ENCODE measurements at places on chromosomes 5 and 9.
A peak's percentile ranks its signal among the peaks of the same experiment; 100 is the strongest.

GRCh38 chr5:66877843-66878242 is 281.6 kb downstream of the MAST4 start:
- peak; percentile 37 for DNase-seq

DNA sequence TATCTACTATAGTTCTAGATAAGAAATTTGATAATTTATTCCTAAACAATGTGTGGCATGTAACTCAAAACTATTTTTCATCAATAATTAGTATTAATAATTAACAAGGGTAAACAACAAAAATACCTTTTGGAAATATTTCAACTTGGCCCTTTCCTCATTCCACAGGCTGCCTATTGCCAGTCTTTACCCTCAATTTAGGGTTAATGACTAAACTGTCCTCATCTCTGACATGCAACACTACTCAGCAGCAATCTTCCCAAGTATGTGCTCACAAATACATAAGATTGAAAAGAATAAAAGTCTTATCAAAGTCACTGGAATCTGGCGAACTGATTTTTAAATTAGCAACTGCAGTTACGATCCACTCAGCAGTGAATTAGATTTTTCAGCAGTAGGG is 153.6 kb downstream of the GLIS3 start:
- no peak for DNase-seq

GRCh38 chr9:10843151-10843550 is 230.3 kb upstream of the PTPRD start:
- no peak for DNase-seq

DNA sequence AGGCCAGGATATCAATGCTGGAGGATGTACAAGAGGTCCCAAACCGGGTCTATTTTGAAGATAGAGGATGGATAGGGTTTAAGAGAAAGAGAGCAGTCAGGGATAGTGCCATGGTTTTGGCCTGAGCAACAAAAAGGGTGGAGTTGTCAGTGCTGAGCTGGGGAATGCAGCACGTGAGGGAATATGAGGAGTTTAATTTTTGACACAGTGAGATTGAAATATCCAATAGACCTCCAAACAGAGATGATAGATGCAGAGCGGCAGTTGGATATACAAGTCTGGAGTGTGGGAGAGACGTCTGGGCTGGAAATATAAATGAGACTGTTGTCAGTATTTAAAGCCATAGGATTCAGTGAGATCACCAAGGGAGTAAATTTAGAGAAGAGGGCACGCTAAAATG is 136.7 kb upstream of the EFNA5 start:
- DNase-seq = no peak

GRCh38 chr5:76163111-76163628 is 80.0 kb downstream of the SV2C start:
- no peak for DNase-seq

- DNase-seq = no peak
Measured at GRCh38 chr9:17865881-17866280, 287.0 kb downstream of the SH3GL2 start.

DNA sequence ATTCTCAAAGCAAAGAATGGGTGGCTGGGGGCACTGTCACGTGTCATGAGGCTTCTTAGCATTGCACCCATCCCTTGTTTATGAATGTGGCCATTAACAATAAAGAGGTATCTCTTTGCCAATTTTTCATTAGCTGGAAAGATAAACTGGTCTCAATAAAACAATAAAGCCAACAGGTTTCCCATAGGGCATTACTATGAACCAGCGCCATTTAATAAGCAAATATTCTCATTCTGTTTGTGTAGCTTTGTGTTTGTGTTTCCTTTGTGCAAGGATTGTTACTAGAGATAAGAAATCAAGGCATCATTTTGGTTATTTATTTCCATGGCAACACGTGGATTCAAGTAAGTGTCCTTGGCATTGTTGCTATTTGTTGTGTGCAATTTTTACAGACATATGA is 37.6 kb upstream of the CAST start:
- DNase-seq = peak; percentile 18

DNA sequence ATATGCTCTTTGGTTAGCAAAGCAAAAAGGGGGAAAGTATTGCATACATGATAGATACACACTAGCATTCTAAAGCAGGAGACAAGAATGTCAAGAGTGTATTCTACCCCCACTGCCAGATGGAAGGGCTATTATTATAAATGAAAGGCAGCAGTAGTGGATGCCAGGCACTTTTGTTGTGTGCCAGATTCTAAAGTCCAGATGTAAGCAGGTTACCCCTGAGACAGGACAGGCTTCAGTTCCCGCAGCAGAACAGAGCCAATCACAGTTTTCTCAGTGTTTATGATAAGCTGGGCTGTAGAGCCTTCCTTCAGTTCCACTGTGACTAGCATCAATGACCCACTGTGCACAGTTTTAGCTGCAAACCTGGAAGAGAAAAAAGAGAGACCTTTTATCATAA is 226.6 kb upstream of the TBCA start:
- no peak for DNase-seq

DNA sequence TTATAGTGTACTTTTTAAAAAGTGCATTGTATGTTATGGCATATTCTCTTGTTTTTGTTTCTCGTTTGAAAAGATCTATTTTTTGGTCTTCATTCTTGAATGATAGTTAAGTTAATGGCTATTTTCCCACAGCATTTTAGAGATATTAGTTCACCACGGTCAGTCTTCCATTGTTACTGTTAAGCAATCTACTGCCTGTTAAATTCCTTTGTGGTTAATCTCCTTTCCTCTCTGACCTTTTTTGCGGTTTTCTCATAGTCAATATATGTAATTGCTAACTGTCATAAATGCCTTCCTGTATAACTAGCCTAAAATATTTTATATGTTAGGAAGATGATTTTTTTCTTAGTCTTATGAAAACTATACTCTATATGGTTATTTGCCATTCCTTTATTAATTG is 250.8 kb upstream of the FBXL7 start:
- DNase-seq = peak; percentile 91

DNA sequence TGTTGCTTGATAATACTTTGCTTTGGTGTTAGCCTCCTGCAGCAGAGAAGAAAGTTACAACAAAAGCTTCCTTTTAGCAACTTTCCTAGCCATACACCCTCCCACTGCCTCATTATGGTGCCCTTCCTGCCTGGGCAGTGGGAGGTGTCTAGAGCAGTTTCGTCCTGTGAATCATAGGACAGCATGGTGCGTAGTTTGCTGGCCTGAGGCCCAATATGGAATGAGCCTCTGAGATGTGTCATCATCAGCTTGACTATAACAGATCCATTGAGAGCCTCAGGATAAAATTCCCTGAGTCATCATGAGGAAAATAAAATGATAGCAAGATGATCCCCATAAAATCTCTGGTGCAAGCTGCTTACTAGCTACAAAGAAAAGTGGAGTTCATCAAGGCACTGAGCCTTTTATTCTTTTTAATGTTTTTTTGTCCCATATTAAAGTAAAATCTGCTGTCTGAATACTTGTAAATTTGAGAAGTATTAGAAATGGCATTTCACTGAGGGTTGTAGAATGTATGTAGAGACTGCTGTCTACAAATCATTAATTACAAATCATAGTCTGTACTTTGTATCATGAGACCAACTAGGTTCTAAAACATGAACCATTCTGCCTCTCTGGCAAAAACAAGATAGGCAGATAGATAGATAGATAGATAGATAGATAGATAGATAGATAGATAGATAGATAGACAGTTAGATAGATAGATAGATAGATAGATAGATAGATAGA is 303.0 kb upstream of the PDE4D start:
- peak; percentile 94 for DNase-seq

DNA sequence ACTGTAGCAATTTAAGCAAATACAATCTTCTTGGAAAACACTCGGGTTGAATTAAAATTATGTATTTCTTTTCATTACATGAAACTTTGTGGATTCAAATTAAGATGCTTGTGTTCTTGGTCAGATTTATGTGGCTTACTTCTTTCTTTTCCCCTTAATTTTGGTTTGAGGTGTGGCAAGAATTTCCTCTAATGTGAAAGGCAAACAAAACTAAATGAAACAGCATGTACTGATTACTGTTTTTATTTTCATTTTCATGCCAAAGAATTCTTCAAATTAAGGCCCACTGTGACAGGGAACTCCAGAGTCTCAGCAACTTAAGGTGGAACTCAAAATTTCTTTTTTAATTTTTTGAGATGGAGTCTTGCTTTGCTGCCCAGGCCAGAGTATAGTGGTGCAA is at the start of gene OMD:
Gene OMD (minus strand): TSS at position 132 of the 400 bp plus-strand sequence. CDS start 6,913 bp downstream, outside the sequence.
- DNase-seq = no peak

DNA sequence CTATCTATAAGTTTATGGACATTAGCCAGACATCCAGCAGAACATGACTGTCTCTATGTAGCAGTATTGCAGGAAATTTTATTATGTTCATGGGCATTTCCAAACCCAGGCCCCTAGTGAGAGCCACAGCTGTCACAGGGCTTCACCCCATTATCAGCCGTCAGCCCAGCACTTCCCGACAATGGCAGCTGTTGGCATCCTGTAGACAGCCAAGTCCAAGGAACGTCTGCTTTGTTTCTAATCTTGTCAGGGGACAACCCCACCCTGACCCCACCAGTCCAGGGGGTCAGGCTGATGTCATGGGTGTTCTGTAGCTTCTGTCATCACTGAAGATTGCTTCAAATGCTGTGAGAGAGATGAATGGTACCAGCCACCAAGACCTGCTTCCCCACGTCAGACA is 565.3 kb upstream of the BRINP1 start:
- DNase-seq = no peak

GRCh38 chr9:77161191-77161590 is 16.1 kb upstream of the VPS13A start:
- DNase-seq = no peak

- DNase-seq = no peak
Measured at GRCh38 chr5:42839196-42839595, 27.5 kb upstream of the SELENOP start.

DNA sequence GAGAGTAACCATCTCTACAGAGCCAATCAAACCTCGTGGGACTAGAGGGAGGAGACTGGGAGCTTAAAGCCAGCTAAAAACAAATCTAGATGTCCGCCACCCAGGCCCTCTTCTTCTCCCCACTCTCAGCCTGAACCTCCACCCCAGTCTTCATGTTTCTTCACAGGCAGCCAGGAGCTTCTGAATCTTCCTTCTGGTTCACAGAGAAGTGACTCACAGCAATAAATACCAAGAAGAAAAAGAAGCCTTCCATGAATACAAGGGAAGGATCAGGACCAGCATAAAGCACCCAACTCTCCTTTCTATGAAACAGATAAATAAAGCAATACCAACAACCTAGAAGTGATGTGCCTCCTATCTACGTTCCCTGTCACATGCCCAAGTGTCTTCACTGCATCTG is 103.3 kb upstream of the SLIT3 start:
- no peak for DNase-seq

- DNase-seq = no peak
Measured at GRCh38 chr9:31486630-31487029, 897.8 kb upstream of the ACO1 start.

DNA sequence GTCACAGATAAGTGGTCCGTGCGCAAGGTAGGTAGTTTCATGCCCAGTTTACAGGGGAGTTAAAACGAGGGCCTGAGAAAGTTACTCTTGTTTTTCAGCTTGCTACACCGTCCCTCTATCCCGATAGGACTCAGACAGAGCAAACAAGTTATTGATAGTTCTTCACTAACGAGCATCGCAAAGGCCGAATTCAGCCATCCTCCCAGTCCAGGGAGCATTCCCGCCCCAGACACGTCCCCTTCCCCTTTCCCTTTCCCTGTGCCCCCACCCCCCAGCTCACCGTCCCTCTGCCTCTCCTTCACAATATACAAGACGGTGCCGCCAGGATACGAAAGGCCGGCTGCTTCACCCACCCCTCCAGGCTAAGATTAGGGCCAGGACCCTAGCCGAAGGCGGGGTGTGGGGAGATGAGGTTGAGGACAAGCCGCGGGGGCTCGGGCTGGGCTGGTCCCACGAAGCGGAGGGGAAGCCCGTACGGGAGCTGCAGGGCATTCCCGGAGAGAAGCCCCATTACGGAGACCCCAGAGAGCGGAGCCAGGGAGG is 599 bp downstream of the KIAA1191 start:
- DNase-seq = peak; percentile 13

GRCh38 chr5:136809382-136809781 is 444.0 kb upstream of the TRPC7 start:
- no peak for DNase-seq

DNA sequence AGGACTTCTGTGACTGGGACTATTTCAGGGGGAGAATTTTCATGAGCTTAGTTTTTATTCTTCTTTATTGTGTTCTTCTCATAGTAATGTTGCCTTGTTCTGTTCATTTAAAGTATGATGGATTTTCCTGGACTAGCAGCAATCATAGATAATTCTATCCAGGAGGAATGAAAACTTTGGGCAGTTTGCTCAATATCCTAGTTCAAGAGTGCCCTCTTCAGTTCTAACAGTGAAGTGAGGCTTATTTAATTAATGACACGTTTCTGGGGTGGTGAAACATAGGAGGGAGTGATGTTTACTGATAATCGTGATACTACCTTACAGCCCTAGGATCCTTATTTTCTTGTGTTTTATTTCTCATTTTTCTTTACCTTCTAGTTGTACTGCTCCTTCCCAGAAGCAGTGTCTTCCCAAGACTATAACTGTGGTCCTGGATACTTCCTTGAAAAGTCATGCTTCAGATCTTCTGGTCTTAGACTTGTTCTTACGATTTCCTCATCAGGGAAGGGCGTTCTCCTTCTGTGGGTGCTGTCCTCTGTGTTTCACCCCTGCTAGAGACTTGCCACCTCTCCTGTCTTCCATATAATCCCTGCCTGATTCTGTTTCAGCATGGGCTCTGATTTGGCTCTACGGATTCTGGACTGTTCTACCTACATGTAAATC is 57.4 kb downstream of the CFAP95 start:
- peak; percentile 68 for DNase-seq

DNA sequence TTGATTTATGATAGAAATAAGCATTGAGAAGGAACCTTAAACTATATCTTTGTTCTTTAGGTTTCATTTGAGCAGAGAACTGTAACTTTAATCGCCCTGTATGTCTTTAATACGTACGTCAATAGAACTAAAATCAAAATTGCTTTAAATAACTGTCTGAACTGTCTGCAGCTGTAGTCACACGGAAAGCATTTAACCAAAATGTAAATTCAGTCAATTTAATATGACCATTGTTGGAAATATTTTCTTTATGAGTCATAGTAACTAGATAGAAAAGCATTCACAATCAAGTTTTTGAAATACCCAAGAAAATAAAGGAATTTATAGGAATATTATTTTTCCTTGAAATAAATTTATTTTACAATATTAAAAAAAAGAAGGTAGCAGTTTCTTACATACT is 157.1 kb upstream of the CDH6 start:
- DNase-seq = peak; percentile 57

Measured in fibroblast of pulmonary artery (primary cell).